ENCODE measurements at places on chromosomes 2 and 18. TPM values are rescaled to one million over a fixed set of nuclear protein-coding genes. Genes with fewer than 3 reads are reported as not detected.

LIPG gene
- 30.9 TPM for total RNA-seq

CNGA3 gene
- not detected for total RNA-seq

SH2D6 gene
- total RNA-seq = 2.3 TPM

RUFY4 gene
- not detected for total RNA-seq

ACMSD gene
- total RNA-seq = not detected

ANO7 gene
- total RNA-seq = 6.5 TPM

RGPD4 gene
- total RNA-seq = not detected

DPP4 gene
- 0.35 TPM for total RNA-seq

SH3YL1 gene
- 84.7 TPM for total RNA-seq

PFN4 gene
- total RNA-seq = 2.6 TPM

SLC38A11 gene
- total RNA-seq = not detected

CFAP53 gene
- 1.9 TPM for total RNA-seq

ZSWIM2 gene
- not detected for total RNA-seq

RAB6C gene
- total RNA-seq = not detected

ERICH2 gene
- 2.0 TPM for total RNA-seq

NOSTRIN gene
- 0.68 TPM for total RNA-seq

SIX2 gene
- total RNA-seq = 11.9 TPM

TMEM198 gene
- 5.8 TPM for total RNA-seq

MOGAT1 gene
- 0.35 TPM for total RNA-seq

GKN1 gene
- not detected for total RNA-seq

QPCT gene
- total RNA-seq = 3.0 TPM
